ENCODE measurements at places on chromosomes 4 and X.

- no peak for DNase-seq
Measured at GRCh38 chr4:55612341-55612740, 20.3 kb upstream of the PDCL2 start.

DNA sequence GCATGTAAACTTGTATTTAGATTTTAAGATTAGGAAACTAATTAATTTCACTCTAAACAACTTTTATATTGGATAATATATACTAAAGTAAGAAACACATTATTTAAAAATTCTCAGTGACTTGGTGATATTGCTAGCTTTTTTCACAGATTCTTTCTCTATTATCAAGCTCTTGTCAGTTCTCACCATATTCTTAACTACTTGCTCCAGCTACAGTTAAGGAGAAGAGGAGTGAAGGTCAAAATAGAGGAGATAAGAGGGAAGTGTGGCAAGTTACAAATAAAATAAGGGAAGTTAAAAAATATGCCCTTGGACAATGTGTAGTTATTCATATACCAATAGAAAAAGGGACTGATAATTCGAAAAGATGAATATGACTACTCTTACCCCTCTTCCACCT is 34.7 kb upstream of the NAF1 start:
- no peak for DNase-seq

GRCh38 chr4:172819353-172819752 is 349.3 kb upstream of the GALNT7 start:
- no peak for DNase-seq

DNA sequence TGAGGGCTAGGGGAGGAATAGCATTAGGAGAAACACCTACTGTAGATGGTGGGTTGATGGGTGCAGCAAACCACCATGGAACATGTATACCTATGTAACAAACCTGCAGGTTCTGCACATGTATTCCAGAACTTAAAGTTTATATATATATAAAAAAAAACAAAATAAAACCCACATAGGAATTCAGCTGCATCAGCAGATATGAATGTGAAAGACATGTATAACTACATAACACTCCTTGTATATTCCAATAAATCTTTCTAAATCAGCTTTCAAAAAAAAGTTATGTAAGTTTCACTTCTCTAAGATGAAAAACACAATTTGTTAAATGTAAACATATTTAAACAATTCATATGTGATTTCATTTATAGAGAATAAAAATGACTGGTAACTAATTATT is 6.0 kb downstream of the GC start:
- DNase-seq = no peak

GRCh38 chr4:36844448-36844847 is 400.1 kb upstream of the NWD2 start:
- DNase-seq = no peak

GRCh38 chr4:620851-621261 is 4.5 kb upstream of the PDE6B start:
- no peak for DNase-seq

GRCh38 chr4:149311076-149311475 is 504.6 kb downstream of the IQCM start:
- no peak for DNase-seq

GRCh38 chr4:40173470-40173875 is 23.4 kb upstream of the RHOH start:
- no peak for DNase-seq

DNA sequence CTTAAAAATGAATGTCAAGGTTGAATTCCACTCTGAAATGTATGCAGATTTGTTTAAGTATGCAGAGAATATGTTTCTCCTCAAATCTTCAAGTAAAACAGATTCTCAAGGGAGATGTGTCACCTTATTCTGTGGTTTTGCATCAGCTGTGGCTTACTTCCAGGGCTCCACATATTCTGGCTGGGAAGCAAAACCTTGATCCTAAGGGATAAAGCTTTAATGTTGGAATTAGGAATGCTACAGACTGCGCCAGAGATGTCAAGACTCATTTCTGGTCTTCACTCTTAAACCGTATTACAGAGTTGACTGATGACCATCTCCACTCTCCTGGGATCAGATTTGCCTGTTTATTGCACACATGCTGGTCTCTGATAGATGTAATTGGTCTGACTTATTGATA is 143.9 kb upstream of the DIPK2B start:
- no peak for DNase-seq

DNA sequence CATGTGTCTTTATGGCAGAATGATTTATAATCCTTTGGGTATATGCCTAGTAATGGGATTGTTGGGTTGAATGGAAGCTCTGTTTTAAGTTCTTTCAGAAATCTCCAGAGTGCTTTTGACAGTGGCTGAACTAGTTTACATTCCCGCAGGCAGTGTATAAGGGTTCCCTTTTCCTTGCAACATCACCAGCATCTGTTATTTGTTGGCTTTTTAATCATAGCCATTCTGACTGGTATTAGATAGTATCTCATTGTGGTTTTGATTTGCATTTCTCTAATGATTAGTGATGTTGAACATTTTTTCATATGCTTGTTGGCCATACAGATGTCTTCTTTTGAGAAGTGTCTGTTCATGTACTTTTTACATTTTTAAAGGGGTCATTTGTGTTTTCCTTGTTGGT is 129.8 kb downstream of the TBCK start:
- DNase-seq = no peak

GRCh38 chrX:24920769-24921168 is 95.0 kb downstream of the ARX start:
- no peak for DNase-seq

DNA sequence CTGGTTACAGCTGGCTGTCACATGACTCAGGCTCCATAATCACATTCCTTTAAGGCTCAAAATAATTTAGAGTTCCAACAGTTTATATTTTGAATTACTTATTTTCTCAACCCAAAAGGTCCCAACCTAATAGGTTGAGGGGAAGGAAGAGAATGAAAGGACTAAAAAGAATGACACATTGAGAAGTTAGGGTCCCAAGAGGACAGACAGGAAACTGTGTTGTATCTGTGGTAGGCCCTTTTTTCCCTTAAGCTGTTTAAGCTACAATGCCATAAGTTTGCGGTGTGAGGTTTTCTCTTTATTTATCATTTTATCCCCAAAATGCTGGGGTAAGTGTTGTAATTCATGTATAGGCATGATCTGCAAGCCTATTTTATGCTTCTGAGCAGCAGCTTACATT is 290.2 kb downstream of the ZNF674 start:
- no peak for DNase-seq

GRCh38 chr4:11326021-11326420 is 102.7 kb downstream of the HS3ST1 start:
- DNase-seq = no peak

- no peak for DNase-seq
Measured at GRCh38 chr4:184094532-184095159, 123.0 kb downstream of the ENPP6 start.

DNA sequence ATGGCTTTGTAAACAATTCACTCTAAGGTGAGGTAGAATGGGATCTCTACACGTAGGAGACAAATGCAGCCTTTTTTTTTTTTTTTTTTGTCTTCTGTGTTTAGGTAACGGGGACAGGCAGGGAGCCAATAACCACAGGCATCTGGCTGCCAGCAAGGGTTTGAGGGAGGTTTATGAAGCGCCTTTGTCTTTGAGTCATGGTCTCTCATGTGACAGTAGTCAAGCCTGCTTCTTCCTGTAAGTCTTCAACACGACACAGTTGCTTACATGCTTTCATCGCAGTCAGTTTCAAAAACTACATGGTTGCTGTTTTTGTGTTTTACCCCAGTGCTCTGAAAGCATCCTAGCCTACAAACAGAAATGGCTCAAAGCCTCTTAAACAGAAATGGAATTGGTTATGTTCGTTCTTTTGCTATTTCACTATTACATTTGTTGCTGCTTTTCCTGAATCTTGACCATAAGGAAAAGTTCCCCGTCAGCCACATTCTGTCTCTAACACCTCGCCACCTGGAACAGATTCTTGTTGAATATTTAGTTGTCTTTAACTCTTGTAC is 127.8 kb upstream of the METTL14 start:
- DNase-seq = no peak

DNA sequence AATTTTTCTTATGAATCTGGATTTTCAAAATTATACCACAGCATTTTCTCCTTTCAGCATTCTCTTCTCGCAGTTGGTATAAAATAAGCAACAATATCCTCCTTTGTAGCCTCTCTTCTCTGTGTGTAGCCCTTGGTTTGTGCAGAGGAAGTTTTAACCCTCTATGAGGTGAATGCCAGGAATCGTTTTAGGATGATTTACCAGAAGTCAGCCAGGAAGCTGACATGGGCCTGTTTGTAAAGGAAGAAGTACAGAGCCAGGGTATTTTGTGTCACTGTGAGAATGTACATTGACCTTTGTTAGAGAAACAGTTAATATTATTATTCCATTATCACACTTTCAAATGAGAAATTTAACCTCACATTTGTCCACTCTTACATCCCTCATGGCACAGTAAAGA is 88.9 kb upstream of the RPL34 start:
- DNase-seq = no peak

DNA sequence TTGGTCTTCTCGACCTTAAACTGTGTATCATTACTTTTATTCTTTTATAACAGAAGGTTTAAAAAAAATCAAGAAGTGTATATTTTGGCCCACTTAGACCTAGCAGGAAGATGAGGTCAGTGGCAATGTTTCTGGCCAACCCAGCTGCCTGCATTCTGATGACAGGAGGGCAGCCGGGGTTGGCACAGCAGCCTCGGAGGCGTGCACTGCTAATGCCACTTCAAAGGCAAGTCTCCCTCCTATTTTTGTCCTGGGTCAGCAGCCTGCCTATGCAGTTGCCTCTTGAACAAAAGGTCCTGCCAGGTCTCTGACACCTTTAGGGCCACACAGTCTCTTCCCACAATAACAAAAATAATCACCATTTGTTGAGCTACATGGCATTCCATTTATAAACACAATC is 89.4 kb upstream of the MYOZ2 start:
- no peak for DNase-seq

- peak; percentile 23 for DNase-seq
Measured at GRCh38 chrX:153744210-153745066, 19.6 kb upstream of the PLXNB3 start.

DNA sequence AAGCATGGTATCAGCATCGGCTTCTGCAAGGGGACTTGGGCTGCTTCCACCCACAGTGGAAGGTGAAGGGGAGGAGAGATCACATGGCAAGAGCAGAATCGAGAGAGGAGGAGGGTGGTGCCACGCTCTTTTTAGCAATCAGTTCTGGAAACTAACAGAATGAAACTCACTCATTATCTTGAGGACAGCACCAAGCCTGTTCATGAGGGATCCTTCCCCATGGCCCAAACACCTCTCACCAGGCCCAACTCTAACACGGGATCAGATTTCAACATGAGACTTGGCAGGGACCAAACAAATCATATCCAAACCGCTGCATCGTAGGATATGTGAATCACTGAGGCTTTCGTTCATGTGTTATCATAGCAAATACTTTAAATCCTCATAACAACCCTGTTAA is 125.5 kb downstream of the GPC3 start:
- no peak for DNase-seq

GRCh38 chr4:77155631-77156452 is 1.2 kb upstream of the CCNG2 start:
- no peak for DNase-seq

- no peak for DNase-seq
Measured at GRCh38 chr4:105765690-105766407, 57.3 kb downstream of the GSTCD start.

- DNase-seq = no peak
Measured at GRCh38 chrX:124606724-124607123, 260.4 kb downstream of the SH2D1A start.

DNA sequence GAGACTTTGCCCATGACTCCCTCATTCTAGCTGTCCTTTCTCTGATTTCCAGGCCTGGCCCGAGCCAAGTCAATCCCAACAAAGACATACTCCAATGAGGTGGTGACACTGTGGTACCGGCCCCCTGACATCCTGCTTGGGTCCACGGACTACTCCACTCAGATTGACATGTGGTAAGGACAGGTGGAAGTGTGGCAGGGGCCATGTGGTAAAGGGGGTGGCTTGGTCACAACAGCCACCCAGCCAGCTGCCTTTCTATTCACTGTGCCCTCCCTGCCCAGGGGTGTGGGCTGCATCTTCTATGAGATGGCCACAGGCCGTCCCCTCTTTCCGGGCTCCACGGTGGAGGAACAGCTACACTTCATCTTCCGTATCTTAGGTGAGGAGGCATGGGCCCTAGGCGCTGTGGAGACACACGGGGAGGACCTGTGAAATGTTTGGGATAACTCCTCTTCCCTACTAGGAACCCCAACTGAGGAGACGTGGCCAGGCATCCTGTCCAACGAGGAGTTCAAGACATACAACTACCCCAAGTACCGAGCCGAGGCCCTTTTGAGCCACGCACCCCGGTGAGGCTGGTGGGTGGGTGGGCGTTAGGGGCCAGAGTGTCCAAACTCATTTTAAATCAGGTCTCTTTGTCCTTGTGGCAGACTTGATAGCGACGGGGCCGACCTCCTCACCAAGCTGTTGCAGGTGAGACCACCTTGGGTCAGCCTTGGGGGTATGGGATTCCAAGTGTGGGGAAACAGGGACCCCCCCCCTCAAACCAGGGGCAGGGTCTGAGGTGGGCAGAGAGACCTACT is 6.1 kb upstream of the USP11 start:
- no peak for DNase-seq

DNA sequence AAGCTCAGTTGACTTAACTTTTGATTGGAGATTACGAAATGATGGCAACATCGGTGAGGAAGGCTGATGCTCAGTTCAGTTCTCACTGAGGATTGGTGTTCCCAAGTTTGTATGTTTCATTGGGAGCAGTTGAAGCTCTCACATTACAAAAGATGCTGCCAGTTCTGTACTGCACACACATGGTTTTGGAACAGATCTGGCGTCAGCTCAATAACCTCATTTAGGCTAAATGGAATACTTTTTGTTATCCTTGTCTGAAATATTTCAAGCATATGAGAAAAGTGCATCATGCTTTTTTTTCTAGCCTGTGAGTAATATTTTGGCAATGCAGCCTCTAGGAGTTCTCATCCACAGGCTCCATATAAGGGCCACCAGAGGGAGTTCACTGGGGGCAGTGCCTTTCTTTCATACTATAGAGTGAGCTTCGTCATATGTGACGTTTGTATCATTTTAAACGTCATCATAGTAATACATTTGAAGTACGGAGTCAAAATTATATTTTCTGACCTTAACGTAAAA is 4.1 kb downstream of the ENPEP start:
- no peak for DNase-seq

GRCh38 chrX:23376581-23376980 is 41.9 kb downstream of the PTCHD1 start:
- no peak for DNase-seq

- no peak for DNase-seq
Measured at GRCh38 chrX:8192276-8192675, 21.2 kb upstream of the VCX2 start.

GRCh38 chr4:119099227-119099810 is 36.3 kb upstream of the MYOZ2 start:
- DNase-seq = no peak

- DNase-seq = no peak
Measured at GRCh38 chrX:64198036-64198435, 7.5 kb downstream of the AMER1 start.
